Neural progenitor cell (in vitro differentiated cells): ENCODE measurements at places on chromosomes 7 and 10.

GRCh38 chr10:34022195-34022594 lies 687.7 kb upstream of the NRP1 start:
- DNase-seq: no peak

GRCh38 chr10:131187926-131188325 lies 123.6 kb downstream of the TCERG1L start:
- DNase-seq: no peak

DNA sequence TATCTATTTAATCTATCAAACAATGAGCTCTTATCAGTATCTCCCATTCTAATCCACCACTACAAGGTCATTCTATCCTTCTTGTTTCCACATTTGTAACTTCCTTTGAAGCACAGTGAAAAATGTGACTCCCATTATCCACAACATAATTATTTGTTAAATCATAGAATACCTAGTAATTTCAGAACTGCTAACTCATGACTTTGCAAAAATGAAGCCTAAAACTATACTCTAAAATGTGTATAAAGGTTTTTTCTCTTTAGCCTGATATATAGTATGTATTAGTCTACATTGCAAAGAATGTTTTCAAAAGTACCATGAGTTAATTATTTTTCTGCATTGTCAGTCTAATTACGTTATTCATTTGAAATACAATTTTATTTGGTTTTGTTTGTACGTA lies 12.0 kb upstream of the MRPS16 start:
- DNase-seq: no peak

GRCh38 chr7:139738101-139738489 lies 39.7 kb downstream of the HIPK2 start:
- DNase-seq: no peak

GRCh38 chr10:52442576-52442975 lies 128.5 kb downstream of the DKK1 start:
- no peak for DNase-seq

DNA sequence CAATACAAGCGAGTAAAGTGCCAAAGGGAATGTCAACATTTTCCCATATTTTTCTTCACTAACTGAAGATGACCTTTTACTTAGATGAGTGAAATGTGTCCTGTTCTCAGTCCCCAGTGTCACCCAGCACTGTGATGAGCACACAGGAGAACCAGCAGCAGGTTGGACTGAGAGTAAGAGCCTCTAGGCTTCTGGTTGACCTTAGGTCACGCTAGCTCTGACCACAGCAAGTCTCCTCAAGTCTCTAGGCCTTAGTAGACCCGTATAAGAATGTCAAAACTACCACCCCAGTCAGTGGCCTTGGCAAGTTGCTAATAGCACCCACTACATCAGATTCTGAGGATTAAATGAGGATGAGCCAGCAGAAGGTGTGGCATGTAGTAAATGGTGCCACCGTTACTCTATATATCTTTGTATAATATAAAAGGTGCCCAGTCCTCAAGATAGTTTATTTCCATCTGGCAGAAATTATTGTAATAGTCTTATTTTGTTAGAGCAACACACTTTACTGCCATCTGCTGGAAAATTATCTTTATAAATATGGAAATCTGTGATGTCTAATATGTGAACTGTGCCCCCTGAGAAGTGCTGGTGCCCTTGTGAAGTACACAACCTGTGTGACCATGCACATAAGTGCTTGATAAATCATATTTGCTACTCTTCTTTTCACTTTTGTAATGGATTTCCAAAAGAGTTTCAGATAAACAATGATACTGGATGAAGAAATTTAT lies 75.7 kb downstream of the SPAG6 start:
- no peak for DNase-seq

GRCh38 chr10:27724287-27724686 lies 21.3 kb downstream of the MKX start:
- peak; percentile 27 for DNase-seq
